ENCODE measurements at places on chromosomes 11 and 22.

DNA sequence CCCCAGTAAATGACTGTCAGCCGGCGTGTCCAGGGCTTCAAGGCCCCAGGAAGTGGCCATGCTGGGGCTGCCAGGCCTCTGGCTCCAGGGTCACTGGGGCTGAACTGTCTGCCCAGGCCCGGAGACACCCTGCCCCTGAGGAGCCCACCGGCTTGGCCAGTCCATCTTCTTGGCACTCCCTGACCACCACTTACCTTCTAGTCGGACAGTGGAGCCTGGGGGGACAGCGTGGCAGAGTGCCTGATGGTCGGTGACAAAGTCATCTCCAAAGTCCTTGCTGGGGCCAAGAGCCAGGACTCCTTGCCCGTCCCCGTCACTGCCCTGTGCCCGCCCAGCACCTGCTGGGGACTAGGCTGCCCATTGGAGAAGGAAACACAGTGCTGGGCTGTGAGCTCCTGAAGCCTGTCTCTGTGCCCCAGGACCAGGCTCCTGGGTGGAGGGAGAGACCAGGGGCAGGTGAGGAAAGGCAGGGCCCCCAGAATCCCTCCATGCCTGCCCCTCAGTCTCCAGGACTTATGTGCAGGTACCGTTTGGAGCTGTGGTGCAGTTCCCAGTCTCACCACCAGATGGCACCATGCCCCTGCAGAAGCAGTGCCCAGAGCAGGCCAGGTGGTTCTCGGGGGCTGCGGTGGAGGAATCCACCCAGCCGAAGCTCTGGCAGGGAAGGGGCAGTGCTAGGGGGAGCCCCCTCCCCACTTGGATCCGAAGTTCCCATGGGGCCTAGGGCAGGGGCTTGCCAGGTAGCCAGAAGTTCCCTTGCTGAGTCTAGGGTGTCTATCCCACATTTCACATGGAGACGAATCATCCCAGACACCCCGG, 6.0 kb upstream of the CCDC188 start:
- peak; percentile 55 for DNase-seq

DNA sequence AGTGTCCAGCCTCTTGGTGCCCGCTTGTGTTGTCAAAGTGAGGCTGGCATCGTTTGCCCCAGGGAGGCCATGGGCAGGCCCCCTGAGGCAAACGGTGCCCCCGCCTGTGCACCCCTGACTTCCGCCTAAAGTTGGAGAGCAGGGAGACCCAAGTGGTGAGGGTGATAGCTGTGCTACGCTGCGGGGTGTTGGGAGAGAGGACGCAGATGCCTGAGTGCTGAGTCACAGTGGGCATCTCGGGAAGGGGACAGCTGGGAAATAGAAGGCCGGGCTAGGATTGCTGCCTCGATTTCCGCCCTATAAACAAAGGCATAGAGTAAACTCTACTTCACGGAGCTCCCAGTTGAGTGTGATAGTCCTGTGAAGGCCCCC, 5.8 kb downstream of the GRIK4 start:
- DNase-seq: no peak

DNA sequence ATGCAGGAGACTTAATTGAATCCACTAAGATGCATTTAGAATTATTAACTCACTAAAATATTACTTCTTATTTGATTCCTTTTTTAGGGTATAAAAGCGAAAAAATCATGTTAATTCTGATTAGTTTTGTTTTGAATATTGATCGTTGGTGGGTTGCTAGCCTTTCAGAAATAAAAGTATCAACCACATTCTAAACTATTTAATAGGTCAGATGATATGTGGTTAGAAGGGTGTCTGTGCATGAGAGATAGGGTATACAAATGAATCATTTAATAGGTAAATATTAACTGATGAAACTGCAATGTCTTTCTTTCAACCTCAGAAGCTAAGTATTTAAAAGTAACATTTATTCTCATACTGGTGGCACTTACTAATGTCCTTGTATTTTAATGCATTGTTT, 515.1 kb downstream of the CNTN5 start:
- DNase-seq: no peak

DNA sequence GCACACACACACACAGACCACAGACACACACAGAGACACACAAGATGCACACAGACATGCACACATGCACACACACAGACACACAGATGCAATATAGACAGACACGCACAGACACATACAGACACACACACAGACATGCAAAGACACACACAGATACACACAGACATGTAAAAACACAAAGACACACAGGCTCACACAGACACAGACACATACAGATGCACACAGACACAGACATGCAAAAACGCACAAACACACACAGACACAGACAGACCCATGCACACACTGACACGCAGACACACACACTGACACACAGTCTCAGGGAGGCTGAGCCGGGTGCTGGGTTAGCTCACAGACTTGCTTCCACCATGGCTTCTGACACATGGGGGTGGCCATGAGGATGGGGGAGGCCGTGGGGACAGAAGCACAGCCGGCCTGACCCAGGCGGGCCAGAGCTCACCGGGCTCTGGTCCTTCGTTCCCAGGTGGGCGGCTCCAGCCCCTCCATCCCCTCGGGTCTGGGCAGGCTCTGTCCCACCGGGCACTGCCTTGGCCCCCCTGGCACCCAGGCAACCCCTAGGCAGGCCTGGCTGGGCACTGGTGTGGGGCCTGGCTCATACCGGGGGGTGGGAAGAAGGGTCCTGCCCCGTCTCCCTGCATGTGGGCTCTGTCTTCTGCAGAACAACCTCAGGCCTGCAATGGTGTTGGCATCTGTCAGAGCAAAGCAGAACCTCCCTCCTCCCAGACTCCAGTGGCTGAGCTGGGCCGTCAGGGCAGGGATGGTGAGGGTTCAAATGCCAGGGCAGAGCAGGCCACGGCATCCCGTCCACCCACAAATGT, 1489.5 kb downstream of the BRD1 start:
- no peak for DNase-seq

GRCh38 chr11:72762641-72763304, 10.6 kb upstream of the ARAP1 start:
- no peak for DNase-seq

GRCh38 chr11:16402654-16403447, 46.5 kb upstream of the SOX6 start:
- no peak for DNase-seq

Data from H54 (cell line).